ENCODE measurements at places on chromosomes 12 and 14.

DNA sequence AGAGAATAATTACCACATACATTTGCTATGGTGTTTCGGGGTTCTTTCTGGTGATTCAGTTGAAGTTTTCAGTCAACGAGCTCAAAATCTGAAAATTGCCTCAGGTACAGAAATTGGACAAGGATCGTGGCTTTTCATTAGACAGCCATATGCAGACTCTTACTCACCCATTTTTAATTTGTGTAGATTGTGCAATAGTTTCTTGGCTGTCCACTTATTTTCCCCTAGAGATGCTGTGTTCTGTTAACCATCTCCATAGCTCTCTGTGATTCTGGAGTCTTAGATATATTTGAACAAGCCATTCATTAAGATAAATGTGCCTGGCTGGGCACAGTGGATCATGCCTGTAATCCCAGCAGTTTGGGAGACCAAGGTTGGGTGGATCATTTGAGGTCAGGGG, 497.1 kb upstream of the RPL10L start:
- no peak for DNase-seq

DNA sequence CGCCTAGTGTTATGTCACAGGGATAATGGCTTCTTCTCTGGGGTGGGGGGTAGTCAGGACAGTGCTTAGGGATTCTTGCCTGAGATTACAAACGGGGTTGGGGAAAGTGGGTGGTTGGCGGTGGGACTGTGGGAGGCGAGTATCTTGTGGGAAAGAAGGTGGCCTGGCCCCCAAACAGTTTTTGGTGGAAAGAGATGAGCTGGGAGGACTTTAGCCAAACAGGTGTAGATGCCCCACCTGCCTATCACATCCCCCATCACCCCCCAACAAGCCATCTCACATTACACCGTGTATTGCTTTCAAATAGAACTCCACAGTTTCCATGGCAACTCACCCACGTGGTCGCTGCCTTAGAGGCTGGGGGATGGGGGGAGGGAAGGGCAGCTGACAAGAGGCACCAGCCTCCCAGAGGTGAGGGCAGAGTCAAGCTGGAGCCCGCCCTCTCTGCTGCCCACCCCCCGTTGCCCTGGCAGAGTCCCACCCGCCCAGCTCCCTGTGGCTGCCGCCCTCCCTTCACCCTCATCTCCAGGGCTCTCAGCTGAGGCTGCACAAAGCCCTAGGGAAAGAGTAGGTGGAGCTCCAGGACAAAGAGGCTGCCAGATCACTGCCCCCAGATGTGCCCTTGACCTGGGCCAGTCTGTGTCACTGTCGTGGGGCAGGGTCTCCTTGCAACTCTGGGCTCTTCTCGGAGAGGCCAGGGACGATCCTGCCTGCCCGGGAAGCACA, 98.3 kb downstream of the LRRC74A start:
- no peak for DNase-seq

DNA sequence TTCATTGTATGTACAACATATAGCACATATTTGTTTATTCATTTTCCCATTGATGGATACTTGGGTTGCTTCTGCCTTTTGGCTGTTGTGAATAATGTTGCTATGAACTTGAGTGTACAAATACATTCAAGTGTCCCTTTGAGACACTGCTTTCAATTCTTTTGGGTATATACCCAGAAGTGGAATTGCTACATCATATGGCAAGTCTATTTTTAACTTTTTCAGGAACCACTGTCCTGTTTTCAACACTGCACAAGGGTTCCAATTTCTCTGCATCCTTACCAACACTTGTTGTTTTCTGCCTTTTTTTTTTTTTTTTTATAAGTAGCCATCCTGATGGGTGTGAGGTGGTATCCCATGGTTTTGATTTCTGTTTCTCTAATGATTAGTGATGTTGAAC, 15.9 kb downstream of the RBMS2 start:
- no peak for DNase-seq

- no peak for DNase-seq
Measured at GRCh38 chr12:32159925-32160324, 53.3 kb downstream of the BICD1 start.

GRCh38 chr12:124652661-124653060, 85.2 kb upstream of the NCOR2 start:
- DNase-seq = no peak

- no peak for DNase-seq
Measured at GRCh38 chr14:104785708-104786080, 9.9 kb downstream of the AKT1 start.

DNA sequence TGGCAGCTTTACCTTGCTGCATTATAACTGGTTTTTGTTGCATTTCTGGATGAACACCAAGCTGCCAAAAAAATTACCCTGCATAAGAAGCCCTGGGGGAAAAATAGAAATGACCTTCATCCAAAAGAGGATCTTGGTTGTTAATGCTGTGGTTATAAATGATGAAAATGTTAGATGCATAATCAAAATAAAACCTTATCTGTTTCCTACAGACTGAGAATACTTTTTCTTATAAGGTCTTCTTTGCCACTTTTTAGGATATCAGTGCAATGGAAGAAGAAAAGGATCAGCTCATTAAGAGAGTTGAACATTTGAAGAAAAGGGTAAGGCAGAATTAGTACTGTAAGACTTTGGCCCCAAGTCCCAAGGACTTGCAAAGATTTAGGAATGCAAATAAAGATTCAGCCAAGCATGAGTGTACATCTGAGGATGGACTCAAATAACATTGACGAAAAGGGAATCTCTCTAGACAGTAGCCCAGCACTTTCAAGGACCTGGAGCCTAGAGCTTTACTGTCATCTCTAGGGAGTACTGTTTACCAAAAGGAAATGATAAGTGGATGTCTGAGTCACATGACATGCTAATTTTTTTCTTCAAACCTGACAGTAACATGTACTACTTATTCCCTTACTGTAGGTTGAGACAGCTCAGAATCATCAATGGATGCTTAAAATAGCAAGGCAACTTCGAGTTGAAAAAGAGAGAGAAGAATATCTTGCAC, 10.7 kb downstream of the IFT81 start:
- DNase-seq = no peak

DNA sequence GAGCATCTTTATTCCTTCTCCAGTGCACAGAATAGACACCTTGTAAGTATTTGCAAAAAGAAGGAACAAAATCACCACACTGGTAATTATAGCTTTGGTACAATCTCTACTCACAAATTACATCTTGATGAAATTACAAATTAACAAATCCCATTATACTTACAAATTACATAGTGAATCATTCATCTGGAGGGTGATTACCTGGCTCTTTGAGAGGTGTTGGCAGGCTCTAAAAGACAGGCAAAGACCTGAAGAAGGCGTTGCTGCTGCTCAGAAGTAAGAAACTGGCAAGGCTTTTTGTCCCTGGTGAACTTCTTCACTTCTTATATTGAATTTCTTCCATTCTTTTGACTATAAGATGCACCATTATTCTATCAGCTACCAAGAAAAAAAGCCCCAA, 21.7 kb upstream of the LMNTD1 start:
- no peak for DNase-seq

DNA sequence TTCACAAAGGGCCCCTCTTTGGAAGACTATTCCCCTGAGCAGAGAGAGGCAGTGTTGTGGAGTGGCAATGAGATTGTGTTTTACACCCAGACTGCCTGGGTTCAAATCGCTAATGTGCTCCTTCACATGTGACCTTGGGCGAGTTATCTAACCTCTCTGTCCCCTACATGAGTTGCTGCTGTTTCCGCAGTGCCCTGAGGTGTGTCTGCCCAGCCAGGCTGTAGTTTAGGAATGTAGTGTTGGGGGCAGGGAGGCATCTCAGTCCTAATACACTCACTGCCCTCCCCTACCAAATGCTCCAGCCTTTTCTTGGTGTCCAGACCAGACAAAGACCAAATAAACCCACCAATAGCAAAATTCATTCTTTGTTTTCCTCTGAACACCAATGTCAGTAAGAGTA, 78.6 kb downstream of the SLC24A4 start:
- no peak for DNase-seq

GRCh38 chr12:120847392-120847791, 56.8 kb downstream of the SPPL3 start:
- no peak for DNase-seq

- DNase-seq = no peak
Measured at GRCh38 chr12:65631621-65632111, 192.6 kb upstream of the HMGA2 start.

DNA sequence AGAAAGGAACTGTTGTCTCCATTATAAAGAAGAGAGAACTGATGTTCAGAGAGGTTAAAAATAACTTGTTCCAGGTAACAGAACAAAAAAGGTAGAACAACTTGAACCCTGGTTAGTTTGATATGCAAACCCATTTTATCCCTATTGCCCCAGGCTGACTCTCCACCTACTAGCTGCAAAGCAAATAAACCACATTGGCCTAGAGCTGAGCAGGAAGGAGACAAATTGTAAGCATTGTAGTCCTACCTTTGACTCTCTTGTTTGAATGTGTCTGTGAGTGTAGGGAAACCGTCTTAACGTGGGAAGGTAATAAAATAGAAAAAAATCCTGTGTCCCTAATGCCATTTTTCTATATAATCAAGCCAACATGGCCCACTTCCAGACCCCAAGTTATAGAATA, 126.4 kb downstream of the CCER1 start:
- DNase-seq = no peak

GRCh38 chr14:88698651-88699050, 94.1 kb downstream of the EML5 start:
- DNase-seq = no peak

DNA sequence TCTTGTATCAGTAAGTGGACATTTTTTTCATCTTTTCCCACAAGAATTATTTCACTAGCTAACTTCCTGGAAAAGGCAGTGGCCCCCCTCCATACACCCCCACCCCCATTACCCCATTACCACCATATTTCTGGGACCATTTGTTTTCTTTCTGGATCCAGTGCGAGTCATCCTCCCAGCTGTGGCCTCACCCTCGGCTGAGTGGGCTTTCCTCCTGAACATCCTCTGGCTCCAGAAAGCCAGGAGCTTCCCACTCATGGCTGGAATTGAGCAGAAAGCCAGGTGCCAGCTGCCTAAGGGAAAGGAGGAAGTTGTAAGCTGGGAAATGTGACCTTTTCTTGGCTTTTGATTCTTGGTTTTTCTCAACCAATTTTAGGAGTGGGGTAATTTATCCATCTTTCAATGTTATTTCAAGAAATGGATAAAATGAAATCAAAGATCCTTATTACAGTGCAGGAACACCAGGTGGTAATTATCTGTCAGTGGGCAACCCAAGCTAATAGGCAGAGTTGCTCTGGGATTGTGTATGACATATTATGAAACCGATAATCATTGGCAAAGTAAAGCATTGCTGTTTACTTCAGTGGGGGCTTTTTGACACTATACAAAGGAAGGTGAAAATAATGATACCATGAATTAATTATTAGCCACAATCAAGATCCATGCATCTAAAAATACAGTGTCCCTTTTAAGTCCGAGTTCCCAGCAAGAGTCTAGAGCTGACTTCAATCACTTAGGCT, 124.6 kb downstream of the KICS2 start:
- no peak for DNase-seq

DNA sequence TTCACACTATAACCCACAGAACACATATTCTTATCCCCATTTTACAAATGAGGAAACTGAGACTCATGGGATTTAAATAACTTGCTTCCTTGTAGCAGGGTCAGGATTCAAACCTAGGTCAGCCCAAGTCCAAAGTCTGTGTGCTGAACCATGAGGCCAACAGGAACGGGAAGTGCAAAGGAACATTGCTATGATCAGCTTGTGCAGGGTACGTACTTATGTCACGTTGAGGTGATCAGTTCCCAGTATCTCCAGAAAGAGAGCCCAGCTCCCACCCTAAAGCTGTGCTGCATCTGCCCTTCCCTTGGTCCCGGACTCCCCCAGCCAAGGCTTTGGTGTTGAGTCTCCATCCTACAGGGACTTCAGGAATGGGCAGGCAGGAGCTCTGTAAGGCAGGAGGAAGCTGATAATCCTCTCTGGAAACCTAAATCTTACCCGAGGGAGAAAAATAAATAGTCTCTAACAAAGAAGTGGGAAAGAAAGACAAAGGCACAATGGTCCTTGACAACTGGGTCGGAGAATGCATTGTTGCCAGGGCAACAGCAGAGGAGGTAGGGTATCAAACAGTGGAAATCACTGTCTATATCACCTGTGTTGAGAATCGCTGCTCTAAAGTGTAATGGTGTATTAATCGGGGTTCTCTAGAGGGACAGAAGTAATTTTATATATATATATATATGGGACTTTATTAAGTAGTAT, 82.5 kb upstream of the FICD start:
- no peak for DNase-seq

GRCh38 chr12:79841248-79841877, 93.5 kb downstream of the PPP1R12A start:
- no peak for DNase-seq

GRCh38 chr12:659090-659683, 4.1 kb downstream of the NINJ2 start:
- no peak for DNase-seq

DNA sequence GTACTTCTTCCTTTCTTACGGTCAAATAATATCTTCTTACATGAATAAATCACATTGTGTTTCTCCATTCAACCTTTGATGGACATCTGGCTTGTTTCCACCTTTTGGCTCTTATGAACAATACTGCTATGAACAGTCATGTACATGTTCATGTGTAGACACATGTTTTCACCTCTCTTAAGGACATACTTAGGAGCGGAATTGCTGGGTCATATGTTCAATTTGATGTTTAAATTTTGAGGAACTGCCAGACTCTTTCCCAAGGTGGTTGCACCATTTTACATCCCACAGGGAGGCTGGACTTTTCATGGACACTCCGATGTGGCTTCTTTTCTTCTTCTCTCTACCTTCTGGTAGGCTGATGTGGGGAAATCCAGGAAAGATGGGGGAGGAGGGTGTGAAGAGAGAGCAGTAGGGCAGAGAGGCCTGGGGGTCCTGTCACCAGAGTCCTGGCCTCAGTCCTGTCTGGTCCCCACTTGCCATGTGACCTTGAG, 16.8 kb downstream of the LGMN start:
- no peak for DNase-seq

DNA sequence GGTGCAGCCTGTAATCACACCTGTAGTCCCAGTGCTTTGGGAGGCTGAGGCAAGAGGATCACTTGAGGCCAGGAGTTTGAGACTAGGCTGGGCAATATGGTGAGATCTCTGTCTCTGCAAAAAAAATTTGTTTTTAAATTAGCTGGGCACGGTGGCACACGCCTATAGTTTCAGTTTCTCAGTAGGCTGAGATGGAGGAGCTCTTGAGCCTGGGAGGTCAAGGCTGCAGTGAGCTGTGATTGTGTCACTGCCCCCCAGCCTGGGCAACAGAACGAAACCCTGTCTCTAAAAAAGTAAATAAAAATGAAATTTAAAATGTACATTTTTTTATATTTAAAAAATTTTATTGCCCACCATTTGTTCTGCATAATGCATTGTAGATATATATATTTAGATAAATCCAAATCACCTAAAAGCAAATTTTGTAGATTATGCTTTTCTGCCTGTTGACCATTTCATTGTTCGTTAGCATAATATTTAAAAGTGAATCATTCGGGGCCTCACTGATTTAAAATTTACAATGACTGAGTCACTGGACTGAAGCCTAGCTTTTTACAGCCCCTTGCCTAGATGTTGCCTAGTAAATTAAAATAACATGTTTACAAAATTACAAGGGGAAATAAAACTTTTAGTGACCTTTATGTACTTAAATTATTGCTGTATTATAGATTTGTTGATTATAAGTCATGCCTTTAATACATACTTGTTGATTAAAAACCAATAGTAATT, 87.9 kb downstream of the USP15 start:
- DNase-seq = no peak

Data from aorta (tissue), 5 donors.